ENCODE measurements at places on chromosomes 6 and 20.

- DNase-seq: no peak
Measured at GRCh38 chr6:130425537-130425936, 59.7 kb downstream of the TMEM200A start.

DNA sequence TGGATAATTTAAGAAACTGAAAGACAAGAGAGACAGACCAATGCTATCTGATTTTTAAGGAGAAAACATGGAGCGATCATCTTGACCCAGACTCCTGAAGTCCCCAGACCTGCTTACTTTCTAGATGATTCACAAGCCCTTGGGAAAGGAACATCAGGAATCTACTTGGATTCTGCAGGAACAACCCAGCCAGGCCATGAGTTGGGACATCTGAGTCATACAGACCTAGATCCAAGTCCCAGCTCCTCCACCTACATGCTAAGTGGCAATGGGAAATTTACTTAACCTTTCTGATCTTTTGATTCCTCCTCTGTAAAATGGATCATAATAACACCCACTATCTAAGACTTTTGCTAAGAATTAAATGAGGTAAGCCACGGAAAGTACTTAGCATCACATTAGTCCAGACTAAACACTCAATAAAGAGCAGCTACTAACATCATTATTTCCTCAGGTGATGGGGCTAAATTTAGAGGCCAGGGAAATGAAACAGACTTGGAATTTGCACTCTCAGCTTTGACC, 61.0 kb upstream of the MAFB start:
- DNase-seq: no peak

- peak; percentile 64 for DNase-seq
Measured at GRCh38 chr6:55636406-55637102, 57.6 kb upstream of the HMGCLL1 start.

- peak; percentile 23 for DNase-seq
Measured at GRCh38 chr6:68126089-68126749, 508.9 kb upstream of the ADGRB3 start.

- no peak for DNase-seq
Measured at GRCh38 chr6:33957131-33957891, 153.5 kb upstream of the MLN start.

DNA sequence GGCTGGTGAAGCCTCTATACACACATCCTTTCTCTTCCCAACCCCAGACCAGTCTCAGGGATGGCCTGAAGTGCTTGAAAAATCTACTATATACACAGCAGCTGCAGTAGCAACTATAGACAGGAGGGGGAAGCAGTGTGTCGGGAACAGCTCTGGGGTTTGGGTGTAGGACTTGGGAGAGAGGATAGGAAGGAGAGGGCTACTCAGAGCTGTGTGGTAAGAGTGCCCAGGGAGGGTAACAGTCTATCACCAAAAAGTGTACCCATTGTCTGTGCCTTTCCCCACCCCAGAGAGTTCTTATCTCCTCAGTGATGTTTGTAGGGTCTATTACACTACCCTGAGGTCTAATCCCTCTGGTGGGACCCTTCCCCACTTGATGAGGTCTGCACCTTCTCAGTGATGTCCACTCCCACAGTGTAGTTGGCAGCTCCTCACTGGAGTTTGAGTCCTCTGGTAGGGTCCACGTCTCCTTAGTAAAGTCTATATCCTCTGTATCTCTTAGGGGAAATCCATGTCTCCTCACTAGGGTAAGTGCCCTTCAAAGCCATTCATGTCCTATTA, 1.5 kb upstream of the GGT7 start:
- DNase-seq: peak; percentile 89

GRCh38 chr20:44034965-44035635, 120.4 kb downstream of the TOX2 start:
- no peak for DNase-seq

DNA sequence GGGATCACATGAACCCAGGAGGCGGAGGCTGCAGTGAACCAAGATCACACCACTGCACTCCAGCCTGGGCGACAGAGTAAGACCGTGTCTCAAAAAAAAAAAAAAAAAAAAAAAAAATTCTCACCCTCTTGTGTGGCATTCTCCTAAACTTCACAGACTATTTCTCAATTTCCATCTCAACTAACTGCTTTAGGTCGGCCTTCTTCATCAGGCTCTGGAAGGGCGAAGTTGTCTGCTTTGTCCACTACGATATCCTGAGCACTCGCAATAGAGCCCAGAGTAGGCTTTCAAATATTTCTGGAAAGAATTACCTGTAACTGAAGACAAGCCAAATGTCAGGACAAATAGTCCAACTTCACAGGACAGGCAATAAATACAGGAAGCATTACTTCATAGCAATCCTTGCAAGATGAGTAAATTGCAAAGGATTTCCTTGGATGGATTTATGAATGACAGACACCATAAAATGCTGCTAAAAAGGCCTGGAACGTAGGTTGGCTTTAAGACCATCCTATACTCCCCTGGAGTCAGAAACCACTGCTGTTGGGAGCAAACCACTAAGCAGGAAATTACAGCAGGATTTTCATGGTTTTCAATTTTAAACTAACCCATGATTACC, 116.3 kb upstream of the SLC2A12 start:
- DNase-seq: peak; percentile 40

DNA sequence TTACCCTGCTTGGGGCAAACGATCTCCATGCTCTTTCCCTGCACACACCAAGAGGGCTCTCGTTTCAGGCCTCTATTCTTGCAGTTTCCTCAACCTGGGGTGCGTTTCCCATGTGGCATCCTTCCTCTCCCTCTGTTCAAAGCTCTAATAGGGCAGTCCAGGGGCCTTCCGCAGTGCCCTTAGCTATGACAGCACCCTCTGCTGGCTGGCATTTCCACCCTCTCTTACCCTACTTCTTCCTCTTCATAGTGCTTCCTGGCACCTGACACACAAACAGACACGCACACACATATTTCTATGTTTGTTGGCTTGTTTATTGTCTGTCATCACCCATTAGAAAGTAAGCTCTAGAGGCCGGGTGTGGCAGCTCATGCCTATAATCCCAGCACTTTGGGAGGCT, 294.0 kb downstream of the CLIC5 start:
- DNase-seq: no peak

- no peak for DNase-seq
Measured at GRCh38 chr6:33065312-33065711, 8.1 kb downstream of the HLA-DPA1 start.

DNA sequence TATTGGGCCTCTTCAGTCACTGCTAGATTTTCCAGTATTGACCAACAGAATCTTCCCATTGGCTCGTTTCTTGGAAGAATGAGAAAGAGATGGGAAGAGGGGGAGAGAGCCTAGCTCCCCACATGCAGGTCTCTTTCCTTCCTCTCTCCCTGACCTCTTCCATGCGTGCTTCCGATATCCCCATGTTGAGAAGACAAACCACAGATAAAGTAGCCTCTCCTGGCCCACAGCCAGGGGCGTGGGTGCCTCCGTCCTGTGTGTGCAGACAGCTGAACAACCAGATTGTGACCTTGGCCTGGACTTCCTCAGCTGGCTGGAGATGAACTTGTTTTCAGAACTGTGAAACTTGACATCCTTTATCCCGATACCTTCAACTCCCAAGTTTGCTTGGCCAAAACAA, 71.0 kb downstream of the EDN3 start:
- no peak for DNase-seq

DNA sequence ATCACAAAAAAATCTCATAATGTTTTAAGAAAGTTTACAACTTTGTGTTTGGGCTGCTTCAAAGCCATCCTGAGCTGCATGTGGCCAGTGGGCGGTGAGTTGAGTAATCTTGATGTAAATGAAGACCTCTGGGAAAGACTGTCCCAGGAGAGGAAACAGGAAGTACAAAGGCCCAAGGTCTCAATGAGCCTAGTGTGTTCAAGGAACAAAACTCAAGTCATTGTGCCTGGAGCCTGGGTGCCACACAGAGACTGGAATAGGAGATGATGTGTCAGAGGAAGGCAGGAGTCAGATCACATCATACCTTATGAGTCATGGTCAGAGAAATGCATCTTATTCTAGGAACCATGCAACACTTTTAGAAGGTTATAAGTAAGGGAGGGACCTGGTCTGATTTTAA, 51.5 kb downstream of the COL19A1 start:
- DNase-seq: peak; percentile 81

DNA sequence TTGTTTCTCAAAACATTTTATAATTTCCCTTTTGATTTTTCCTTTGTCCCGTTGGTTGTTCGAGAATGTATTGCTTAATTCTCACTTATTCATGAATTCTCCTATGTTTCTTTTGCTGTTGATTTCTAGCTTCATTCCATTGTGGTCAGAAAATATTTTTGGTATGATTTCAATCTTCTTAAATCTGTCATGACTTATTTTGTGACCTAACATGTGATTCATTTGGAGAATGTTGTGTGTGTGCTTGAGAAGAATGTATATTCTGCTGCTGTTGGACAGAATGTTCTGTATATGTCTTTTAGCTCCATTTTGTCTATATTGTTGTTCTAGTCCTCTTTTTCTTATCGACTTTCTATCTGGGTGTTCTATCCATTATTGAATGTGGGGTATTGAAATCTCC, 286.2 kb upstream of the RNF217 start:
- peak; percentile 65 for DNase-seq

- no peak for DNase-seq
Measured at GRCh38 chr6:129637340-129638054, 72.5 kb downstream of the ARHGAP18 start.

DNA sequence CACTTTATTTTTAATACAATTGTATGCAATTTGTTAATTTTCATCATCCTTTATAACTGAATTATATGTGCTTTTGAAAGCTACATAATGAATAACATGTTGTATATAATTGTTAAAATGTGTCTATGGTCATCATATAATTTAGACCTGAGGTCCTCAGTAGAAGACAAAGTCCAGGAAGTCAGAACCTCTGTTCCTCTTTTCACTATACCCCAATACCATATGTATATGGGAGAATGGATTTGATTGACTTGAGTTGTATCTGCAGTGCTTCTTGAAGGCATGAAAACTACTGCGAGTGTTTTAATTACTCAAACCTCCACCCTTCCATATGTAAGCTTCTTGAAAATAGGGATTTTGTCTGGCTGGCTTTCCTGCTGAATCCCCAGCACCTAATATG, 140.7 kb upstream of the NEDD9 start:
- no peak for DNase-seq

- no peak for DNase-seq
Measured at GRCh38 chr6:155306958-155307357, 7.3 kb downstream of the TFB1M start.

DNA sequence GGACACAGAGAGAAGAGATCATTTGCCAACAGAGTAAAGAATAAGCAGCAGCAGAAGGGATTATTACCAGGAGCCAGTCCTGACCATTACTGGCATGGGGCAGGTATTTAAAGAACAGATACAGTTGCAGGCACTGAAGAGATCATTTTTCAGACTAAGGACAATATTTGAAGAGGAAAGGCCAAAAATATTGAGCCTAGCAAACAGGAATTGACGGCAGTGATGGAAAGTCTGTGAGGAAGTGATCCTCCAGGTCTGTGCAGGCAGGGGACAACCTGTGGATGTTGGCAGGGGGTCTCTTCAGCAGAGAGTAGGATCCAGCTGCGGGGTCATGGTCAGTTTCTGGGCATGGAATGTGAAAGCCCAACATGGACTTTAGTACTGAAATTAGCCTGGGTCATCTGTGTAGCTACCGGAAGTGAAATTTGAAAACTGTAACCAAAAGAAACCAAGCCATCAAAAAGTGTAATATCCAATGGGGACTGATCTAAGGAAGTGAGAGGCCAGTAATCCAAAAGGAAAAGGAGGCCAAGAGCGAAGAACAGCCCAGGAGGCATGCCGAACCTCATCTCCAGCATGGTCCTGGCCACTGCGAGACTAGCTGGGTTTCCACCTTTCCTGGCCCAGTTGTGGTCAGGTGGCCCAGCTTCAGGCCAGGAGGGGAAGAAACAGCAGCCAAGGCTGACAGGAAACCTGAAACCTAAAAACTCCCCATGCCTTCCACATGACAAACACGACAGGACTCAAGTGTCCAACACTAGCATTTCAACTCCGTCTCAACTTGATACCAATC, 115.1 kb upstream of the TNFAIP3 start:
- no peak for DNase-seq

GRCh38 chr6:111602481-111603011, 3.1 kb downstream of the TRAF3IP2 start:
- DNase-seq: no peak

- no peak for DNase-seq
Measured at GRCh38 chr20:41142919-41143318, 5.6 kb downstream of the PLCG1 start.

GRCh38 chr6:12602951-12603672, 113.5 kb upstream of the PHACTR1 start:
- DNase-seq: peak; percentile 74

GRCh38 chr6:797479-798077, 104.6 kb upstream of the EXOC2 start:
- DNase-seq: peak; percentile 66

DNA sequence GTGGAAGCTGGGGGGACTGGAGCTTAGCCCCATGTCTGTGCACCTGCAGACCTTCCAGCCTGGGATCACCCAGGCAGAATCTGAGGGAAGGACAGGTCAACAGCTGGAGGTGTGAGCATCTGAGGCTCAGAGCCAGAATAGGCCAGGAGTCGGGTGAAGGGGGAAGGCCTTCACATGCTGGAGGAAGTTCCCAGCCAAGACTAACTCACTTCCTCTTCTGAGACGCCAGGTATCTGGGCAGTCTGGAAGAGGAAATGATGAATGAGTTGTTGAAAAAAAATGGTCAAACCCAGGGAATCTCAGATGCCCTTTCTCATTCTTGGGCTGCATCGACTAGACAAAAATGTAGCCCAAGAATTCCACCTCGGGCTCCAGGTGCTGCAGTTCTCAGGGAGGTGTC, 73.6 kb upstream of the TIAM2 start:
- no peak for DNase-seq

DNA sequence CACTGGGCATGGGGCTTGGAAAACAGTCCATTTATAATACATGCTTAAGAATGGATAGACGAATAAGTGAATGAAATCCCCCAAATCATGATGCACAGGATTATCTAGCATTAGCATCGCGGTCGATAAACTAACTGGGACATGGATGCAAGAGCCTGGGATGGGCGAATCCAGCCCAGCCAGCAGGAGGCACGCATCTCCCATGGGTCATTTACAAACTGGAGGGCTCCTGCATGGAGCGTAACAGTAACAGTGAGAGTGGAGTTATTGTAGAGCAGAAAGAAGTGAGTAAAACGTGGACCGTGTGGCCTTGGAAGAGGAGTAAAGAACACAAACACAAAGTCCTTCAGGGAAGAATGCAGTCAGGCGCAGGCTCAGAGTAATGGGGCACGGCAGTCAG, 136.5 kb downstream of the AGPAT4 start:
- DNase-seq: no peak

- peak; percentile 63 for DNase-seq
Measured at GRCh38 chr6:3001773-3002293, 2.1 kb downstream of the NQO2 start.

DNA sequence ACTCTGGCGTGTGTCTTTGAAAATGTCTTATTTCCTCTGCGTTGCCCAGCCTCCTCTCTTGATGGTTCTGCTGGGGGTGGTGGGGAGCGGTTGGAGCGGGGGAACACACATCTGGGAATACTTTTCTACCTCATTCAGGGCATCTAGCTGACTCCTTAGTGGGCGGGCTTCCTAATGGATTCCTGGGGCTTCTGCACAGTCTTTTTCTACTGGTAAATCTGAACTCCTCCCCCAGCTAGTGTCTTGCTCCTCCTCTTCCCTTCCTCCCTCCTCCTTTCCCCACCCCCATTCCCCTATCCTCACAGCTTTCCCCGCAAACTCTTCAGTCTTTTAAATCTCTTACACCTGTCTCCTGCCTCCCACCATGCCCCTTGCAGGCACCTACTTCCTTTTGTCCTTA, 74.4 kb downstream of the PRL start:
- no peak for DNase-seq
